ENCODE measurements at places on chromosomes 4 and X.

GRCh38 chrX:152418025-152418424 is 33.1 kb downstream of the GABRA3 start:
- no peak for DNase-seq

- DNase-seq, result no peak
These were observed 39.7 kb downstream of the SMIM20 start for GRCh38 chr4:25953740-25954139.

- DNase-seq, result no peak
These were observed 9.1 kb downstream of the IGFBP7 start for GRCh38 chr4:57100979-57101651.

- DNase-seq, result no peak
These were observed 25.1 kb downstream of the UGT2B4 start for GRCh38 chr4:69470561-69470960.

DNA sequence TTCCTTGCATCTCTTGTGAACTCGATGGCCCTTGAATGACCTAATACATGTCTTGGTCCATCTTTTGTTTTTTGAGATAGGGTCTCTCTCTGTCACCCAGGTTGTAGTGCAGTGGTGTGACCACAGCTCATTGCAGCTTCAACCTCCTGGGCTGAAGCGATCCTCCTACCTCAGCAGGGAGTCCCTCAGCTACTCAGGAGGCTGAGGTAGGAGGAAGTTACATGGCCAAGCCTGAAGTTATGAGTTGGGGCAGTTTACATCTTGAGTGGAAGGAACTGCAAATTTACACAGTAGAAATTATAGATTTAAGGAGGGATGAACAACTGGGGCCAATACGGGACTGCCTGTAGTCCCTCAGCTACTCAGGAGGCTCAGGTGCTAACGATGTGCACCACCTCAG is 97.2 kb upstream of the METTL14 start:
- no peak for DNase-seq

DNA sequence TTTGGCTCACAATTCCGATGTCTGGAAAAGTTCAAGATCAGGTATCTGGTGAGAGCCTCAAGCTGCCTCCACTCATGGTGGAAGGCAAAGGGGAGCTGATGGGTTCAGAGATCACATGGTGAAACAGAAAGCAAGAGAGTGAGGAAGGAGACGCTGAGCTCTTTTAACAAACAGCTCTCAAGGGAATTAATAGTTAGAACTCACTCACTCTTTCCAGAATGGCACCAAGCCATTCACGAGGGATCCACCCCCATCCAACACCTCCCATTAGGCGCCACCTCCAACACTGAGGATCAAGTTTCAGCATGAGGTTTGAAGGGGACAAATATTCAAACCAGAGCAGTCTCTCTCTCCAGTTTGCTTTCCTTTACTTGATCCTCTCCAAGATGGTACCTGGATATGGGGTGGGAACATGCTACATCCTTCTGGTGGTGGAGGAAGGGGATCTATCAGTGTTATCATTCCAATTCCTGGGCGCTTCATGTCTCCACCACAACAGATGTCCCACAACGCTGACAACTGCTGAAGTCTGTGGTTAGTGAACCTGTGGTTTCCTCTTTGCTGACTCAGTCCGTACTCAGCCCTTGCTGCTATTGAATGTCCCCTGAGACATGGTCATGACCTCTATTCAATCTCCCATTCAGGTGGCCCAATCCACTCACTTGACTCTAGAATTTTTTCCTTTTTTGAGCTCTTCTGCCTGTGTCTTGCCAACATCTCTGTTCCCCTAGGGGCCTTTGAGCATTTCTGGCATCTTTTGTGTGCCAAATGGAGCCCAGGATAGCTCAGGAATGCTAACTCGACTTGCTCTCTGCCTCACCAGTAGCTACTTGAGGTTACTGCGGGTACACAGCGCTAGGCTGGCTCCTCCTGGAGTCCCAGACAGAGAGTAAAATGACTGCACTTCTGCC is 395.2 kb downstream of the MID1IP1 start:
- DNase-seq, result peak; percentile 36

Measured in NCI-H526 (cell line).